ENCODE measurements at places on chromosomes 3 and 15.
A peak's percentile ranks its signal among the peaks of the same experiment; 100 is the strongest.

GRCh38 chr3:141812084-141812483 lies 48.9 kb downstream of the GRK7 start:
- no peak for DNase-seq

DNA sequence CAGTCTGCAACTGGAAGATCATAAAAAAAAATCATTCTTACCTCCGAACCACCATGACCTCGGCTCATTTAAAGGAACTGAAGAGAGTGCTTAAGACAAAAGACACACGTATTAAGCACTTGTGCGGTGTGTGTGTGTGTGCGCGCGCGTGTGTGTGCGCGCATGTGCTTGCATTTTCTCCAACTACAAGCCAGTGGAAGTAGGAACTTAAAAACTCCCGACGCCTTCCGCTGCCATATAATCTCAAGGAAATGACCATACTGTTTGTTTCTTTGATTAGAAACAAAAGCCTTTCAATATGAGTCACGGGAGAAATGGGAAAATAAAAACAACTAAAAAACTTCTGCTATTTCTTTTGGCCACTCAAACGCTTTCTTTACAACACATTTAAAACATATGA lies 32.4 kb downstream of the FRMD4B start:
- DNase-seq = no peak

GRCh38 chr3:141528800-141529199 lies 42.0 kb downstream of the RASA2 start:
- no peak for DNase-seq

- DNase-seq = peak; percentile 19
Observed at GRCh38 chr3:143510601-143511000, 337.7 kb downstream of the SLC9A9 start.

GRCh38 chr3:151439652-151440125 lies 21.2 kb downstream of the IGSF10 start:
- DNase-seq = peak; percentile 60

DNA sequence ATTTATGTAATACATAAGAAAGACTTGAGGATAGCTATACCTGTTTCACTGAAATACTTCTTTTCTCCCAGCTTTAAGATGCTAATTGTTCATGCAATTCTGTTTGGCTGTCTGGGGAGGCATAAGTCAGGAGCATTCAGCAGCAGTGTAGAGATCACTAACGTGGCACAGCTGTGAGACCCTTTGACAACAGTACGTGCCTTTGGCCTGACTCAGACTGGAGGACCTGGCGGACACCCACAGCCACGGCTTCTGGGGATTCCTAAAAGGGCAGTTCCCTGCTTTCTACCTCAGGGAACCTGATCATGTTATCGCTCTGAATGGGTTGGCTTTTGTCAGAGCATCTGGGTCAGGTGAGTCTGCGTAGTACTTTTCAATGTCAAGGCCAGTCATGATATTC lies 295.0 kb upstream of the ICE2 start:
- no peak for DNase-seq

GRCh38 chr3:105865016-105865623 lies 3.7 kb downstream of the CBLB start:
- no peak for DNase-seq

GRCh38 chr3:139455855-139456254 lies 20.5 kb downstream of the RBP2 start:
- DNase-seq = no peak

GRCh38 chr3:5616873-5617272 lies 429.4 kb downstream of the EDEM1 start:
- no peak for DNase-seq

GRCh38 chr3:129673897-129674797 lies 67.7 kb upstream of the PLXND1 start:
- DNase-seq = peak; percentile 46

DNA sequence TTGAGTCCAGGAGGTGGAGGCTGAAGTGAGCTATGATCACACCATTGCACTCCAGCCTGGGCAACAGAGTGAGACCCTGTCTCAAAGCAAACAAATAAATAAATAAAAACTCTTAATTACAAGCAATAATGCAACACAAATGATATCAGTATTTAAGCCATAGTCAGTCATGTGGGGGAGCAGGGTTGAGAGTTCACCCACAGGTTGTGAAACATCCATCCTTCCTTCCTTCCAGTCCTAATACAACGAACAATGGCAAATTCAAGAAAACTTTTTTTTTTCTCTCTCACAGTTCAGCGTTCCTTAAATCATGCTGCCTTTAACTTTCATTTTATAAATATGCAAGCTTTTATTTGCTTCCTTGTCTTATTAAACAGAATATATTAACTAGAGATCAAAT lies 24.1 kb downstream of the ZNF592 start:
- DNase-seq = no peak

GRCh38 chr3:151901644-151902285 lies 28.3 kb downstream of the SUCNR1 start:
- no peak for DNase-seq

GRCh38 chr3:99471353-99472323 lies 166.8 kb upstream of the COL8A1 start:
- DNase-seq = no peak

- DNase-seq = no peak
Observed at GRCh38 chr3:70855149-70855548, 542.7 kb upstream of the MDFIC2 start.

- DNase-seq = no peak
Observed at GRCh38 chr15:67040277-67040676, 25.1 kb upstream of the SMAD3 start.

- peak; percentile 92 for DNase-seq
Observed at GRCh38 chr3:64187065-64187959, 38.0 kb downstream of the PRICKLE2 start.

- DNase-seq = no peak
Observed at GRCh38 chr3:130939753-130940152, 45.9 kb downstream of the ATP2C1 start.

DNA sequence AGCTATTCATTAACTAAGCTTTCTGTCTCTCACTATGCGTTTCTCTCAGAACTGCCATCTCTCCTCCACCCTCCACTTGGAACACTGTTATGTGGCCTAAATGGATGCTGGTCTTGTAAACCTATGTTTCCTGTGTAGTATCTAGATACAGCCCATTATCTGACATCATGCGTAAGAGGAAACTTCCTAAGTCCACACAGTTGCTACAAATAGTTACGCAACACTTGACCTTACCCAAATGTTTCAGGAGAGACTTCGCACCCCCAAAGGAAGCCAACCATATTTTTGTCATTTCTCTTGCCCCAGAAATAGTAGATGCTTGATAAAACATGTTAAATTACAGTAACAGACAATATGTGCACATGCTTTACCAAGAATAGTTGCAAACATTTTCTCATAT lies 87.2 kb upstream of the TPRG1 start:
- no peak for DNase-seq

All from mammary epithelial cell (primary cell).